ENCODE measurements at places on chromosomes 5 and 9.

DNA sequence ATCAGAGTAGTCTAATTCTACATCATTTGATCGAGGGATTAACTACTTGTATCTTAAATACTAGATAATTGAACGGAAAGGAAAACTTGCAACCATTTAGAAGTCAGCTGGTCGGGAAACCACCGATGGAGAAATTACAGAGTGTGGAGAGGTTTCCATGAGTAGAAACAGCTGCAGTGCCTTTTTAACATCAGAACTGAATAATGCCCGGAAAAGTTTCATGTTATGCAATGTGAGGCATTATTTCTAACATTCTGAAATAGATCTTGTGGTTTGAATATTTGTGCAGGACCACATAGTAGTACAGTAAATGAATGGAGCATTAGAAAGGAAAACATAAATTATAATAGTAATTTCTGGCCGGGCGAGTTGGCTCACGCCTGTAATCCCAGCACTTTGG lies 88.1 kb upstream of the RNF180 start:
- no peak for DNase-seq

GRCh38 chr5:113694576-113694975 lies 181.1 kb downstream of the YTHDC2 start:
- DNase-seq, result no peak

GRCh38 chr5:57696825-57697570 lies 214.4 kb upstream of the ACTBL2 start:
- DNase-seq, result no peak

DNA sequence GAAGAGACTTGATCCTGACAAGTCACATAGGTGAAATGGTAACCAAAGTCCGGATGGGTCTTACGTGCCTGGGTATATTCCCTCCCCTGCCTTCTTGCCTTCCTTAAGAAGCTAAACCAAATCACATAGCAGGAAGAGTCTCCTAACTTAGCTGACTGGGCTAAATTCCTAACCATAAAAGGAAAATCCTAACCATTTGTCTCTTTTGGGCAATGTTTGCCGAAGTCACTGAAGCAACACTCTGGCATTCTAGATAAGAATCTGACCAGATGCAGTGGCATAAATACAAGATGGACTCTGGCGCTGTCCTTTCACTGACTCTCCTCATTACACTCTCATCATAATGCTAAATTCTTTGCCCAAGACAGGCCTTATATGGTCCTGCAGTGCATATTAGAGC lies 625.5 kb upstream of the RORB start:
- no peak for DNase-seq

DNA sequence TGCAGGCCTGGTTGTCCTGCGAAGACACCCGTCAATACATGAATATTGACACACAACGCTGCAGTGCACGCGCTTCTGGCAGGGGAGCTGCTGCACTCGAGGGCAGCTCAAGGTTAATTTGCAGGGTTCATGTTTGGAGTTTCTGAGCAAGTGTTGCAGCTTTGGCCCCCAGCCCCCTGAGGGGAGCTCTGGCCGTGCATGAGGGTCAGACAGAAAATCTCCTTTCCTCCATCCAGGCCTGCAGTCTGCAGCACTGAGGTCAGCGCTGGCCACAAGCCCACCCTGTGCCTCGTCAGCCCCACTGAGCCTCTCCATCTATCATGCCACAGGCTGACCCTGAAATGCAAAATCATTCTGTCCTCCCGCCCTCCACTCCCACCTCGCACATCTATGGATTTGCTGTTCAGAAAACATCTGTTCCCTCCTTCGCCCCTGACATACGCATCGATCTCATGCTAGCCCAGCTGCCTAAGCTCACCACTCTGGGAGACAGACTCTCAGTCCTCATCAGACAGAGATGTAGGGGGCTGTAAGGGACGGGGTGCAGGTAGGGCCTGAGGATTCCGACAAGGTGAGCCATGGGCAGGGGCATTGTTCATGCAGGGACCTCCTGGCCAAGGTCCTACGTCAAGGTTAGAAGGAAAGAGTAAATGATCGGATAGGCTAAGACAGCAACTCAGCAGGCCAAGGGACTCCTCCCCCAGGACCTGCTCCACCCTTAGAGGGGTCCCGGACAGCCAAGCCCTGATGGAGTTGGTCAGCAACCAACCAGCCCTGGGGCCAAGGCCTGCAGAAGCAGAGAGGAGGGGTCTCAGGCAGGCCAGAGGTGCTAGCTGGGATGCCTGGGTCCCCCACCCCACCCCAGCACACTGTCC lies 125.1 kb downstream of the KCNIP1 start:
- DNase-seq, result no peak

DNA sequence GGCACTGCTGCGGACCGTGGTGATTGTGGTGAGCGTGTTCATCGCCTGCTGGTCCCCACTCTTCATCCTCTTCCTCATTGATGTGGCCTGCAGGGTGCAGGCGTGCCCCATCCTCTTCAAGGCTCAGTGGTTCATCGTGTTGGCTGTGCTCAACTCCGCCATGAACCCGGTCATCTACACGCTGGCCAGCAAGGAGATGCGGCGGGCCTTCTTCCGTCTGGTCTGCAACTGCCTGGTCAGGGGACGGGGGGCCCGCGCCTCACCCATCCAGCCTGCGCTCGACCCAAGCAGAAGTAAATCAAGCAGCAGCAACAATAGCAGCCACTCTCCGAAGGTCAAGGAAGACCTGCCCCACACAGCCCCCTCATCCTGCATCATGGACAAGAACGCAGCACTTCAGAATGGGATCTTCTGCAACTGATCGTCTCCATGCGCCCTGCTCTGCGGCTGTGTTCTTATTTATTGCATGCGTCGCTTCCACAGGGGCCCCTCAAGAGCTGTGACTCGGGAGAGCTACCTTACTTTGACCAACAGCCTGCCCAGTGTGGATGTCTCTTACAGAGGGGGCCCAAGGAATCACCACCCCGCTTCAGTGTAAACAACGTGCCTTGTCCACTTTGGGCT lies 10.8 kb downstream of the S1PR3 start:
- DNase-seq, result no peak

DNA sequence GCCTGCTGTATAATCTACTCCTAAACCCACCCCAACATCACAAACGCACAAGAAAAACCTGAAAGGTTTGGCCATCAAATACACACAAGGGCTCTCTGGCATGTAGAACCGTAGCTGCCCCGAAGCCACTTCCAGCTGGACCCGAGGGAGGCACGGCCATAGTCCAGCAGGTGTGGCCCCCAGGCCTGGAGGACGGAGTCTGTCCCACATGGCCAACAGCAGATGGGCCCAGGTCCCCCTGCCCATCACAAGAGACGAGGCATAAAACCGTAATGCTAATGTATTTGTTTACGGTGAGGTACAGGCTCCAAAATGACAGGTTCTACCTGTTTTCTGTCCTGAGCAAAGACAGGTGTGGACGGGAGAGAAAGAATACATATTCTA lies 234.2 kb downstream of the SYK start:
- DNase-seq, result no peak

- no peak for DNase-seq
Observed at GRCh38 chr5:88860501-88860900, 22.5 kb downstream of the MEF2C start.

GRCh38 chr9:36530224-36530623 lies 42.5 kb upstream of the MELK start:
- DNase-seq, result no peak

GRCh38 chr5:133117912-133118445 lies 66.2 kb downstream of the HSPA4 start:
- DNase-seq, result no peak

GRCh38 chr5:51027271-51027670 lies 356.0 kb upstream of the ISL1 start:
- no peak for DNase-seq

DNA sequence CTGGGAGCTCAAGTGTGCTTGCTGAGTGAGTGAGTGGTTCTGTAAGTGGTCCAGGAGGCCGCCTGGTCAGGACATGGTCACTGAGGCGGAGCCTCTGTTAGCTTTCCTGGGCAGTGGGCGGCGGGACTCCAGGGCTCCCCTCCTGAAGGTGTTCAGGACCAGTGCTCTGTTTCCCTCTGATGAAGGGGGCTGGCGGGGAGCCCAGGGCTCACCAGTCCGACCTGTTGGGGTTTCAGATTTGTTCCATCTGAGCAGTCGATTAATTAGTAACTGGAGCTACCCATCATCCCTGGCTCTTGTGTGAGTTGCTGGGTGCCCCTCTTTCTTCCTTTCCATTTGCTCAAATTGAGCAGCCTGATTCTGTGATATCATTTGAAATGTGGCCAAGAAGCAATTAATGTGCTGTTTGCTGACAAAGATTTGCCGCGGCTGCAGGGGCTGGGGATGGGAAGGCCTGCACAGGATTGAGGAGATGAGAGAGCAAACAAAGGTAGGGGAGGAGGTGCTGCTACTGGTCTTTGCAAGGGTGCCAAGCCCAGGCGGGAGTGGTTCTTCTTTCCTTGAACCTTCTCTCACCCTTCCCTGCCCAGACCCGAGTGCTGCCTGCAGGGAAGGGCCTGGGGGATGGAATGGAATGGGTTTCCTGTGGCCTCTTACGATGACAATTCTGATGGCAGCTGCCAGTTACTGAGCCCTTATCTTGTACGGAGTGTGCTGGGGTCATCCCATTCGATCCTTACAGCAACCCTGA lies 92.8 kb upstream of the PITX1 start:
- no peak for DNase-seq

- no peak for DNase-seq
Observed at GRCh38 chr5:116378777-116379121, 195.9 kb downstream of the SEMA6A start.

DNA sequence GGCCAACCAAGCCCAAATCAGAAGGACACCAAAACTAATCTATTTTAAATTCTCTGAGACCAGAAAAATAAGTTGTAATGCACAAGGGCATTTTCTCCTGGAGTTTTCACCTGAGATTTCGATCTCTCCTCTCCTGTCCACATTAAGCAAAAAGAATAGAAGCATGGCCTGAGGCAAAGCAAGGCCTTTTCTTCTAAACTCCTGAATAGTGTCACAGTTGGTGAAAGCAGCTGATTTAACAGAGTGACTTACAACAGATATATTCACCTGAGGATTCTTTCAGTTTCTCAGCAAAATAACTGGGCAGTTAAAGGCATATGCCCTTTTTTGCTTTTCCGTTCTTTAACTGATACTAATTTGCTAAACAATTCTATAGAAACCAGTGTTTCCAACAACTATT lies 547.7 kb downstream of the EFNA5 start:
- no peak for DNase-seq

- DNase-seq, result no peak
Observed at GRCh38 chr5:132751444-132751843, 4.2 kb downstream of the CCNI2 start.

DNA sequence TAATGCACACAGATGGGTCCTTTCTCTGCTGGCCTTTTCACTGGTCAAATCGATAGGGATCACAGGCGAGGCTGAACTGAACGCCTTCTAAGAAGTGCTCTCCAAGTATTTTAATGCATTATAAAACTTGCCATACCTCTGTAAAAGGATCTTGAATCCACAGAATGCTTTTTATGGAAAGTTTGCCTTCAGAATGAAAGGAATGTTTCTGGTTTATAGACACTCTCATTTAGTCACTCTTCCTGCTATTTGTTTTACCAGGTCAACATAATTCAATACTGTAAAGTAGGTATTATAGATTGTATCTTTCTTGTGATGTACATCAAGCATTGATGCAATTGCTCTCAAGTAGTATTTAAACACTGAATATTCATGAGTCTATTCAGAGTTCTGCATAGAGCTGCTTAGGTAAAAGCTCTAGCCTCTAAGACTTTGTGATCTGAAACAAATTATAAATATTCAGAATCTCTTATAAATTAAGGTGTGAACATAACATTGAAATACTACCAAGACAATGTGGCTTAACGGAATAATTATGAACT lies 308.4 kb downstream of the ISL1 start:
- no peak for DNase-seq

DNA sequence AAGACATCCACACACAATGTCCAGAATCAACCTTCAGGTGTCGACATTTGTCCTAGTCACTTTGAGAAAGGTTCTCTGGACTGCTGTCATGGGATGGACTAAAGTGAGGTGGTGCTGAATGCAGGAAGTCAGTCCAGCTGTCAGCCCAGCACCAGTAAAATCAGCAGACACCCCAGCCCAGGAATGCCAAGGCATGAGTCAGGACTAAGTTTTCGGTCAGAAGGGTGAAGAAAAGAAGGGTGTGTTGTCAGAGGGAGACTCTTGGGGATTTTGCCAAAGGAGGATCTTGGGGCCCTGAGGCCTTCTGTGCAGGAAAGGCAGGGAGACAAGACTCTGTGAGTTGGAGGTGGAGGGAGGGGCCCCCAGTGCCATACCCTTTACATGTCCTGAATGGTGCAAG lies 69.0 kb upstream of the XPA start:
- DNase-seq, result no peak

- DNase-seq, result no peak
Observed at GRCh38 chr9:130638284-130639123, 25.9 kb upstream of the PRDM12 start.

- DNase-seq, result no peak
Observed at GRCh38 chr9:120668399-120668798, 45.9 kb downstream of the MEGF9 start.

GRCh38 chr9:125843646-125844045 lies 96.5 kb downstream of the PBX3 start:
- no peak for DNase-seq

GRCh38 chr5:172063463-172064235 lies 57.2 kb upstream of the FBXW11 start:
- no peak for DNase-seq

DNA sequence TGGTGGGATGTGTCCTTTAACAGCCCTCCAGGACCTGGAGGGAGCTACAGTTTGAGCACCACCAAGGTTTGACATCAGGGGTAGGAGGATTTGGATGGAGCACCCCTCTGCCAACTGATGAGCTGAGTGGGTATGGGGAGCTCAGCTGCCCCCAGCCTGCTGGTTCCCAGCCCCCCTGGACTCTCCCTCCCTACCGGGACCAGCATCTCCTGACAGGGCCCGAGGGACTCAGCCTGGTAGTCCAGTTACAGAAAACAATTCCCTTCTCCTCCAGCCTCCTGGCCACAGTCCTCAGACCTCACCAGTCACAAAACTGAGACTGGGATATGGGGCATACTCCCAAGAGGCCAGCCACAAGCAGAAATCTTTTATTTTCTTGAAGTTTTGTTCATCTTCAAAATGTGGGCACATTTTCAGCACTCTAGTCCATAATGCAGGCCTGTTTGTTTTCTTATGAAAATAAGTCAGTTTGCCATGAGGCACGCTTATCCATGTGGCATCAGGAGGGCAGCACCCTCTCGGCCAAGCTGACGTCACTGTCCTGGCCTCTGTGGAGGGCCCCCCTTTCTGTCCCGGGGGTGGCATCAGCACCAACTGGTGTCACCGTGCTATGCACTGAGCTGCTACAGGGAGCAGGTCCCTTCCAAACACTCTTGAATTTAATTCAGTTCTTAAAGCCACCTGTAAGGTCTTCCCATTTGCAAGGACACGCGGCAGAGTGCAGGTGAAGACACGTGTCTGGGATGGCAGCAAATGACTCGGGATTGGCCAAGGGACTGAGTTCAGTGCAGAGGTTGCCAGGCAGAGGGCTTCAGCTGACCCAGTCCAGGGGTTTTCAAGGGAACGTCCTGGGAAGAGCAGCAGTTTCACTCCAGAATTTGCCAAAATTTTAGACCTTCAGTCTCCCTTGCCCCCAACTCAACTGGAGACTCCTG lies 187.6 kb downstream of the GADD45G start:
- DNase-seq, result no peak

- DNase-seq, result no peak
Observed at GRCh38 chr5:127313847-127314473, 23.4 kb downstream of the MEGF10 start.

All from HuH-7.5 (cell line).